Activated naive CD4-positive, alpha-beta T cell (primary cell): ENCODE measurements at places on chromosomes 16 and 17.

DNA sequence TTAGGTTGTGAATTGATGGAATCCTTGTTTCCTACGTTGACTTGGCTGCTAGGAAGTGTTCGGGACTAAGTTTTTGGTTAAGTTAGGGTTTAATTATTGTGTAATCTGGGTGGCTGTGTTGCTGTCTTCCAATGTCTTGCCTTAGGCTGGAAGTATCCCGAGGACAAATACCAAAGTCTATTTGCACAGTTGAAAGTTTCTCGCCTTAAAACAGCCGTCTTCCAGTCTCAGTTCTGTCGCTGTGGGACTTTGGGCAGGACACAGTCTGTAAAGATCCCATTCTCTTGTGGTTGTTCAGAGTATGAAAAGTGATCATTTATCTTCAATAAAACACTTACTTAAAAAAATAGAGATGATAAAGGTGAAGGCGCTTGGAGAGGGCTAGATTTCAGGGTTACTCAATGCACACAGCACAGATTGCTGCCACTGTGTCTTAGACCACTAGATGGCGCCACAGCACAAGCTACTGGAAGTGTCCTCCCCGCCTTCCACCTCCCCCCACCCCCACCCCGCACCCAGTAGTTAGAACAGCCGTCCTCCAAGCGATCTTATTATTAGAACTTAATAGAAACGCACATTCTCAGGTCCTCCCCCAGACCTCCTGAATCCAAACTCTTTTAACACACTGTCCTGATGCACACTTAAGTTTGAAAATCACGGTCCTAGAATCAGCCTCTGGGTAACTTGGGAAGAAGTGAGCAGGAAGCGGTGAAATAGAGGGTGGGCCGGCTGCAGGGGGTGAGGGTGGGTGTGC lies 45.8 kb downstream of the AKAP1 start:
- DNase-seq: peak; percentile 36

- no peak for DNase-seq
Observed at GRCh38 chr17:31754239-31754945, 104.7 kb downstream of the COPRS start.

- DNase-seq: no peak
Observed at GRCh38 chr16:80253741-80254140, 287.1 kb upstream of the DYNLRB2 start.

DNA sequence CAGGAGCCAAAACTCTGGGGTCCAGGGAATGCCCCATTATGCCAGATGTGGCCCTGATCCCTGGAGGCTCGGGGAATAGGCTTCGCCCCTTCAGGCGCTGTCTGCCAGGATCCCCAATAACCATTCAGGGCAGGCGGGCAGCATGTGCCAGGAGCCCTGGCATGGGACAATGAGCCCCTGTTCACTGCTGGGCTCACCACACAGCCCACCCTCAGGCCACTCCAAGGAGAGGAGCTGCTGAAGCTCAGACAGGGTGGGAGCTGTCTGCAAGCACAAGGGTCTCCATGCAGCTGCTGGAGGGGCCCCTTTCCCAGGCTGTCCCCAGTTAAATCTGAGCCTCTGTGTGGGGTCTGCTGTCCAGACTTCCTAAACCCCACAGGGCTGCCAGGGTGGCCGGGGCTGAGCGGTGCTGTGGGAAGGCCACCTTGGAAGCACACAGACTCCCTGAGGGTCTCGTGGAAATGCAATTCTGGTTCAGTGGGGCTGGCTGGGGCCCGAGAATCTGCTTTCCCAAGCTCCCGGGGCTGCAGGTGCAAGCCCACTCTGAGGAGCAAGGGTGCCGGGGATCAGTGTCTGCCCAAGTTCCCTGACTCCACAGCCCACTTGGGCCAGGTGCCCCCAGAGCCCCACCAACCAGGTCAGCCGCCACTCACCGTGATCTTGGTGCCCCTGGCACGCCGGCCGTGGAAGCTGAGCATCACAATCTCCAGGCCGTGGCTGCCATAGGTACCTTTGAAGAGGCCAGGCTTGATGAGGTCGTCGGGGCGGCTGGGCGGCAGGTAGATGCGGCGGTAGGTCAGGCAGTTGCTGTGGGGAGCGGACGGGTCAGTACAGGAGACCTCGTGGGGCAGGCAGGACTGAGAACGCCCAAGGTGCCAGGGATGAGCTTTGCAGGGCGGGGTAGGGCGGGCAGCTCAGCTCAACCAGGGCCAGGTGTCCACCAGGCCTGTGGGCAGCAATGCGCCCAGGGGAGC lies 17.7 kb upstream of the C16orf95 start:
- no peak for DNase-seq

DNA sequence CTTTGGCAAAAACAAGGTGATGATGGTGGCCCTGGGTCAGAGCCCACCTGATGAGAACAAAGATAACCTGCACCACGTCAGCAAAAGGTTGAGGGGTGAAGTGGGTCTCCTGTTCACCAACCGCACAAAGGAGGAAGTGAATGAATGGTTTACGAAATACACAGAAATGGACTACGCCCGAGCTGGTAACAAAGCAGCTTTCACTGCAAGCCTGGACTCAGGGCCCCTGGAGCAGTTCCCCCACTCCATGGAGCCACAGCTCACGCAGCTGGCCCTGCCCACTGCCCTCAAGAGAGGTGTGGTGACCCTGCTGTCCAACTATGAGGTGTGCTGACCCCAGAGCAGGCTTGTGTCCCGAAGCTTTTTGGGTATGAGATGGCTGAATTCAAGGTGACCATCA lies 29.7 kb upstream of the DLX4 start:
- DNase-seq: no peak

- DNase-seq: no peak
Observed at GRCh38 chr16:81601008-81601428, 156.4 kb downstream of the CMIP start.

DNA sequence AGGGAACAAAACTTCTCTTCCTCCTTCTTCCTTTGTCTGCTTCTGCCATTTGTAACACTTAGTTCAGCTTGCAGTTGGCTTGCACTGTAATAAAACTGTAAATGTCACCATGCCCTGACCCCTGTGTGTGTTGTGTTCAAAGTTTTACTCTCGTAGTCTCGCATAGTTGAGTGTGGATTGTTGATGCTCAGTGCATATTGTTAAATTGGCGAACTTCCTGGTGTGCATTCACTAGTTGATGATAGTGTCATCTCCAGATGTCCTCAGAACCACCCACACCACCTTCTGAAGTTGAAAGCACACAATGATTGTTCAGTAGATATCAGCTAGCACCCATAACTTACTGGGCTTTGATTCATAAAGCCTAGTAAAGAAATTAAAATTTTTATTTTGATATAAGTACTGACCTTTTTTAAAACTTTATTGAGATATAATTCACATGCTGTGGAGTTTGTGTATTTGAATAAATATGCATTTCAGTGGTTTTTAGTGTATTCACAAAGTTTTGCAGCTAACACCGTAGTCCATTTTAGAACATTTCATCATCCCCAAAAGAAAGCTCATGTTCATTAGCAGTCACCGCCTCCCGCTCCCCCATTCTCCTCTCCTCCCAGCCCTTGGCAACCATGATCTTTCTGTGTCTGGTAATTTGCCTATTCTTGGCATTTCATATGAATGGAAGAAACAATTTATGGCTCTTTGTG lies 25.0 kb downstream of the USP10 start:
- no peak for DNase-seq
